ENCODE measurements at places on chromosomes 5 and 9.

DNA sequence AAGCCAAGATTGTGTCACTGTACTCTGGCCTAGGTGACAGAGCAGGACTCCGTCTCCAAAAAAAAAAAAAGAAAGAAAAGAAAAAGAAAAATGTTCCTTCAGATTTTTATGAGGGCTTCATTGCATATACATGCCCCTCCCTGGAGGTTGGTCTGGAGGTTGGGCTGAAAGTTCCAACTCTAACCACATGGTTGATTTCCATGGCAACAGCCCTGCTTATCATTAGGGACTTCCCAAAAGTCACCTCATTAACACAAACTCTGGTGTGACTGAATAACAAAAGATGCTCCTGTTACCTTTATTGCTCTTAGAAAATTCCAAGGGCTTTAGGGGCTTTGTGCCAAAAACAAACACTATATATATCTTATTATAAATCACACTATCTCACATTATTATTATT is 113.8 kb downstream of the TMC1 start:
- H3K27ac ChIP-seq = no peak overlapping the region
- H3K4me3 ChIP-seq = no peak overlapping the region
- H3K4me1 ChIP-seq = peaks cover 4% of the 10 kb centered on the region
- H3K36me3 ChIP-seq = no peaks in the 10 kb centered on the region

GRCh38 chr9:95887926-95888497 is 12.5 kb downstream of the ERCC6L2 start:
- peak overlapping the region; percentile 43 for H3K4me3 ChIP-seq
- peaks cover 63% of the 10 kb centered on the region for H3K4me1 ChIP-seq
- DNase-seq = no peak

DNA sequence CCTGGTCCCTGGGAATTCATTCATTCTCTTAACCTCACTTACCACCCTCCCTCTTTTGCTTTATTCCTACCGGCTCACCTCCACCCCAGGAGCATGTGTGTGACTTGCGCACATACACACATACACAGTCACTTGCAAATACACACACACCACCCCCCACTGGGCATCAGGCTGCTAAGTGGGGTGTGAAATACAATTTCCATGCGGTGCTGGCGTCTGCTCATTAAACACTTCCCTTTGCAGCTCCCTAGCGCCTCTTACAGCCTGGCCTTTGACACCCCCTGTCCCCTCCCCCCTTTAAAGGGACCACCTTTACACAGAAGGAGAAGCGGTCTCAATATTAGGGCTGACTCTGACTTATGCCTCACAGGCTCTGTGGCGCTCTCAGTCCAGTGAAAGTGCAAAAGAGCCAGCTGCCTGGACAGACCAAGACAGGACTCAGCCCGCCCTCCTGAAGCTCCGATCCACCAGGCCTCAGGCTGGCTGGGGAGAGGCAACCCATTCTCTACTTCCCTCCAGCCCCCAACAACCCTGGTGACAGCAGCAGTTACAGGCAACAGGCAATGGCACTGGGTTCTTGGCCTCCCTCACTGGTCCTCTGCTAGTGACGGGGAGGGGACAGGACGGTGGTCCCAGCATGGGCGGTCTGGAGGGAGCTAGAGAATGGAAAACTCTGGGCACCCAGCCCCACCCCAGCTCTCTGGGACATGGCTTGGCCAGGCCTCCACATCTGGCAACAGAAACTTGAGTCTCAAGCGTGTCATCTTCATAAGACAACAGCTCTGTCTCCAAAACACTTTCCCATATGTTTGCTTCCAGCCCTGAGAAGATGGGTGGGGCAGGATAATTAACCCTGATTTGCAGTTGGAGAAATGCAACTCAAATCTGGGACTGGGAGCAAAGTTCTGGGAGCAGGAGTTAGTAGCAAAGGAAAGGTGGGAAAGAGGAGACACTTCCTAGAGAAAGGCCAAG is 12.0 kb downstream of the ENHO start:
- H3K36me3 ChIP-seq = no peaks in the 10 kb centered on the region
- H3K27ac ChIP-seq = no peak overlapping the region
- no peak for DNase-seq
- H3K4me1 ChIP-seq = no peaks in the 10 kb centered on the region
- no peak overlapping the region for H3K4me3 ChIP-seq
- H3K27me3 ChIP-seq = no peaks in the 10 kb centered on the region

DNA sequence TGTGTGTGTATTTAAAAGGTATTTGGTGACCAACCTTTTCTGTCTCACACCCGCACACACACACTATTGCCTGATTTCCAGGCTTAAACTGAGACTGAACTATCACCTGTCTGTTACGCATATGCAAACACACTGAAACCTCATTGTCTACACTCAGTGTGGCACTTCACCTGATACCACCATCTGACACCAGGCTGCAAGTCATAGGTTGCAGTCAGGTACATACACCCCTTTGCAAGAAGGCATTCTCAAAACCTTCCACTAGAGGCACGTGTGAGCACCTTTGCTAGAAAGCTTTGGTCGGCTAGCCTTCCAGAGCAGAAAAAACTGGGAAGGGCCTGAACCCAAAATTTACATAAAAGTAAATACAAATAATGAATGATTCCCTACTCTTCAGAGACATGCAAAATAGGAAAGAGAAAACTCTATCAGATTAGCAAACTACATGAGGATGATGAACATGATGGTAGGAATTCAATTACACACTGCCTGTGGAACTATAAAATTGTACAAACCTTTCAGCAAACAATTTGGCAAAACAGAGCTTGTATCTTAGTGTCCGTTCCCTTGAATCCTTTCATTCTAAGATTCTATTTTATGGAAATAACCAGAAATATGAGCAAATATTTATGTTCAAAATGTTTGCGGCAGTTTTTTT is 5.9 kb upstream of the FOXD1 start:
- H3K36me3 ChIP-seq = no peaks in the 10 kb centered on the region
- no peak overlapping the region for H3K4me3 ChIP-seq
- no peak overlapping the region for H3K27ac ChIP-seq
- peaks cover 5% of the 10 kb centered on the region for H3K4me1 ChIP-seq
- DNase-seq = no peak

GRCh38 chr5:116451905-116452450 is 122.6 kb downstream of the SEMA6A start:
- no peak overlapping the region for H3K4me3 ChIP-seq
- DNase-seq = no peak
- peaks cover 19% of the 10 kb centered on the region for H3K4me1 ChIP-seq
- no peak overlapping the region for H3K27ac ChIP-seq

GRCh38 chr9:120344230-120344629 is 235.7 kb downstream of the CDK5RAP2 start:
- H3K27me3 ChIP-seq = peaks cover 17% of the 10 kb centered on the region
- H3K36me3 ChIP-seq = no peaks in the 10 kb centered on the region
- no peaks in the 10 kb centered on the region for H3K4me1 ChIP-seq

- DNase-seq = no peak
- no peaks in the 10 kb centered on the region for H3K27me3 ChIP-seq
- H3K4me3 ChIP-seq = no peak overlapping the region
- H3K36me3 ChIP-seq = no peaks in the 10 kb centered on the region
These were observed 62.6 kb downstream of the ANGPTL2 start for GRCh38 chr9:127059765-127060361.

DNA sequence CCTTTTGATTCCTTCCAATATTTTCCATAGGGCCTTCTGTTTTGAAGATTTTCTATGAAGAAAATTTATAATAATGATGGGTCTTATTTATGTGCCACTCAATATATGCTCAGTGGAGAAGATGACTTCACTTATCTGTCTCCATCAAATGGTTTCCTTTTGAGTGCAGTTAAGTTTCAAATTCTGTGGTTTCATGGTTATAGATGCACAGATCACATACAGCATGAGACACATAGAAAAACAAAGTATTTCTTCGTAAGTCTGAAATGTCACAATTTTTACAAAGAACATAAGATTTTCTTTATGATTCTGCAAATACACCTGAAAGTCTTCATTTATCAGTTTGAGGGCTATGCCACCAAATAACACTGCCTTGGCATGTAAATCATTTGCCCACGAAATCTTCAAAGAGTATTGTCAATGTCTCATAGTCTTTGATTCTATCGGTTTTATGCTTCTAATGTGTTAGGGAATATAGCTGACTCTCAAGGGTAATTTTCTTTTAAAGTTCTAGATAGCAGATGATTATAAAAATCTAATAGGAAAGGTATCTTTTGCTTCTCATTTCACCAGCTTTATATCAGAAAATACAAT is 14.1 kb downstream of the CFAP95 start:
- no peaks in the 10 kb centered on the region for H3K27me3 ChIP-seq
- DNase-seq = no peak
- H3K27ac ChIP-seq = peak overlapping the region; percentile 82

DNA sequence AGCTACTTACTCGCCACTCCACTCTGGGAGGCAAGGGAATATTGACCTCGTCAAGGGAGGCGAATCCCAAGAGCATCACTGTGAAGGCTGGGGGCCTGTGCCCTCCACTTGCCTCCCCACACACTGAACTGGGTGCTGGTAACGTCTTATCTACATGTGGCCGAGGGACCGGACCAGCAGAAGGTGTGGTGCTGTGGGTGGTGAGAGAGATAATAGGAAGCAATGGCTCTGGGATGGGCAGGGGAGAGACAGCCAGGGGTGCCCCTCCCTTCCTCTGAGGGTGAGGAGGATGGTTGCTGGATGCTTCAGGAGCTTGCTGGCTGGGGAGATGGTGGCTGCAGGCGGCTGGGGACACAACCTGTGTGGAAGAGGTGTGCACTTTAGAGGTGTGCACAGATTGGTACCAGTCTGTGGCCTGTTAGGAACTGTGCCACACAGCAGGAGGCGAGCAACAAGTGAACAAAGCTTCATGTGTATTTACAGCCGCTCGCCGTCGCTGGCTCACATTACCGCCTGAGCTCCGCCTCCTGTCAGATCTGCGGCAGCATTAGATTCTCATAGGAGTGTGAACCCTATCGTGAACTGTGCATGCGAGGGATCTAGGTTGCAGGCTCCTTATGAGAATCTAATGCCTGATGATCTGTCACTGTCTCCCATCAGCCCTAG is 100.3 kb downstream of the ENTREP1 start:
- H3K4me1 ChIP-seq = no peaks in the 10 kb centered on the region
- H3K36me3 ChIP-seq = no peaks in the 10 kb centered on the region
- no peak overlapping the region for H3K4me3 ChIP-seq
- H3K27me3 ChIP-seq = peaks cover 20% of the 10 kb centered on the region
- no peak overlapping the region for H3K27ac ChIP-seq

GRCh38 chr5:16529306-16529705 is 63.7 kb upstream of the ZNF622 start:
- H3K27me3 ChIP-seq = no peaks in the 10 kb centered on the region
- no peak for DNase-seq
- H3K4me1 ChIP-seq = peaks cover 17% of the 10 kb centered on the region
- no peak overlapping the region for H3K27ac ChIP-seq
- peaks cover 9% of the 10 kb centered on the region for H3K36me3 ChIP-seq

GRCh38 chr5:179111267-179112207 is 51.4 kb downstream of the ZNF354C start:
- H3K36me3 ChIP-seq = peaks cover 3% of the 10 kb centered on the region
- DNase-seq = no peak
- no peaks in the 10 kb centered on the region for H3K4me1 ChIP-seq
- no peak overlapping the region for H3K4me3 ChIP-seq
- peaks cover 4% of the 10 kb centered on the region for H3K27me3 ChIP-seq

GRCh38 chr9:124042201-124042721 is 30.7 kb downstream of the LHX2 start:
- DNase-seq = no peak
- H3K36me3 ChIP-seq = no peaks in the 10 kb centered on the region
- peaks cover 10% of the 10 kb centered on the region for H3K4me1 ChIP-seq
- no peak overlapping the region for H3K27ac ChIP-seq
- H3K27me3 ChIP-seq = peaks cover 86% of the 10 kb centered on the region

DNA sequence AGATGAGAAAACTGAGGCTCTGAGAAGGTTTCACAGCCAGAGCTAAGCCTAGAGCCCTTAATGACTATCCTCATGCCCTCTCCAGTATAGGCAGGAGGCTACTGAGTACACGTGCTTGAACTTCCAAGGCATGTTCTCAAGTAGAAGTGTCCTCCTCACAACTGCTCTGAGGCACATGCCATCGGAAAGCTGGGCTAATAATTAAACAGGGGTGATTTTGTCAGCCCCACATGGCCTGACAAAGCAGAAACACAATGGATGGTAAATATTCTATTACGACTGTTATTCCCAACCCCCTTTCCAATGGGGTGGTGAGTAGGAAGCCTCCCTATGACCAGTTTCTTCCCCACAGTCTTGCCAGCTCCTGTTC is 34.3 kb downstream of the KCNIP1 start:
- H3K27ac ChIP-seq = no peak overlapping the region
- no peak for DNase-seq
- peaks cover 5% of the 10 kb centered on the region for H3K4me1 ChIP-seq
- H3K27me3 ChIP-seq = peaks cover 13% of the 10 kb centered on the region

DNA sequence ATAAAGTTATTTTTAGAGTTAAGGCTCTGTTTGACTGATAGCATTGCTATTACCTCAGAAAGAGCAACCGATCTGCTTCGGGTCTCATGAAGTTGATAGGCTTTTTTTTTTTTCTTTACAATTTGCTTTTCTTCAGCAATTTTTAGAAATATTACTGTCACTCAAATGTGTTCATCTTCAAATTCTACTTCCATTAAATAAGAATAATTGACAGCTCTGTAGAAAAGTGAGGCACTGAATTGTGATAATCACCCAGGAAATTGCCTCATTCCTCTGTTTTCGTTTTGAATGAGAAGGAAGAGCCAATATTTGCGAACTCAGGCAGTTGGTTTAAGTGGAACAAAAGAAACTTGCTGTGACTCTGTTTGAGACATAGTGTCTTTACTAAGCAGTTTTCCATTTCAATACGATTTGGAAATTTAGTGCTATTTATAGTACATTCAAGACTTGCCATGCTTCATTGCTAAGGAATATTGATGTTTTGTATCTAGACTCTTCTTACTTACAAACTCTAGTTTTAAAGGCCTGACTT is 700.5 kb upstream of the CDH10 start:
- no peaks in the 10 kb centered on the region for H3K36me3 ChIP-seq
- no peak overlapping the region for H3K27ac ChIP-seq
- H3K4me3 ChIP-seq = no peak overlapping the region
- H3K4me1 ChIP-seq = no peaks in the 10 kb centered on the region
- DNase-seq = no peak

- H3K27ac ChIP-seq = no peak overlapping the region
- H3K4me3 ChIP-seq = no peak overlapping the region
- H3K27me3 ChIP-seq = peaks cover 35% of the 10 kb centered on the region
- no peaks in the 10 kb centered on the region for H3K36me3 ChIP-seq
- no peak for DNase-seq
- no peaks in the 10 kb centered on the region for H3K4me1 ChIP-seq
These were observed 61.4 kb upstream of the NFIL3 start for GRCh38 chr9:91485006-91485405.

DNA sequence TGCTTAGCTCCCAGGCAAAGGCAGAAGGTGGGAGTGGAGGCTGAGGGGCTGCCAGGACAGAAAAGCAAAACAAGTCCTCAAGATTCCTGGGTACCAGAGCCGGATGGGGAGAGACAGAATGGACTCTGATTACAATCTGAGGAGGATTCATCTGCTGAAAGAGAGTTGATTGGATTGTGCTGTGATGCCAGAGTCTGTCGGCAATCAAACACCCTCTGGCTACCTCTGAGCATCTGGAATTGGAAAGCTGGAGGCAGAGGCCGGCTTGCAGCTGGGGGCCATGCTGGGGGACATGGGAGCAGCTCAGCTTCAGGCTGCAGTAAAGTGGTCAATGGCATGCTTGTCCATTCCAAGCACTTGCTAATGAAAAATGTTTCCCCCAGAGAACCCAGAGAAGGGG is 59.3 kb downstream of the ASTN2 start:
- H3K36me3 ChIP-seq = no peaks in the 10 kb centered on the region
- DNase-seq = no peak
- no peak overlapping the region for H3K4me3 ChIP-seq
- H3K4me1 ChIP-seq = no peaks in the 10 kb centered on the region
- no peak overlapping the region for H3K27ac ChIP-seq
